ENCODE measurements at places on chromosomes 4 and X. TPM values are rescaled to one million over a fixed set of nuclear protein-coding genes. Genes with fewer than 3 reads are reported as not detected.

The EFHC2 gene
- total RNA-seq = 1.9 TPM

GRCh38 chrX:37472836-37473235 is 98.6 kb upstream of the LANCL3 start:
- H3K27me3 ChIP-seq = peaks cover 49% of the 10 kb centered on the region
- no peak overlapping the region for H3K27ac ChIP-seq
- no peak for DNase-seq
- H3K4me1 ChIP-seq = no peaks in the 10 kb centered on the region

- H3K27me3 ChIP-seq = no peaks in the 10 kb centered on the region
- no peak overlapping the region for H3K4me3 ChIP-seq
- no peaks in the 10 kb centered on the region for H3K4me1 ChIP-seq
- H3K36me3 ChIP-seq = no peaks in the 10 kb centered on the region
These were observed 119.4 kb upstream of the C1GALT1C1 start for GRCh38 chrX:120749141-120749846.

The BMPR1B gene
- total RNA-seq = 0.64 TPM

DNA sequence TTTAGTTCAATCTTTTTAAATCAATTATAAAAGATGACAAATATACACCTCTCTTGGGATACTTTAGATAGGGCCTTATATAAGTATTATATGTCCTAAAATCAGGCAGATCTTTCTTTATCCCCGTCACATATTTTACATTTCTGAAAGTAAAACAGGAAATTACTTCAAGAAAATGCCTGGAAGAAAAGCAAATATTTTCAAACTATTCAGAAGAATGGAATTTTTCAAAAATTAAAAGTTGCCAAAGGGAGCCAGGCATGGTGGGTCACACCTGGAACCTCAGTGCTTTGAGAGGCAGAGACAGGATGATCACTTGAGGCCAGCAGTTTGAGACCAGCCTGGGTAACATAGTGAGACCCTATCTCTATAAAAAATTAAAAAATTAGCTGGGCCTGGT is 34.4 kb downstream of the MGARP start:
- no peaks in the 10 kb centered on the region for H3K36me3 ChIP-seq
- no peak for DNase-seq
- no peaks in the 10 kb centered on the region for H3K4me1 ChIP-seq
- H3K4me3 ChIP-seq = no peak overlapping the region

DNA sequence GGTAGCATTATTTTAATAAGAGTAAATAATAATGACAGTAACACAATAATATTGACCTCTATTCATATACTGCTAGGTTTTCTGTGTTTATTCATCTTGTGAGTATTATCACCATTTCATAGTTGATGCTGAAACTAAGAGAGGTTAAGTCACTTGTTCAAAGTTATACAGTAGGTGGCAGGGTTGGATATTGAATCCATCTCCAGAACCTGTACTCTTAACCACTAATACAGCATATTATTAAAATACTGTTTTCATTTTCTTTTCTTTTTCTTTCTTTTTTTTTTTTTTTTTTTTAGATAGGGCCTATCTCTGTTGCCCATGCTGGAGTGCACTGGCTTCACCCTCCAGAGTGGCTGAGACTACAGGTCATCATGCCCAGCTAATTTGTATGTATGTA is 7.1 kb upstream of the ELF2 start:
- H3K4me1 ChIP-seq = no peaks in the 10 kb centered on the region
- H3K27ac ChIP-seq = no peak overlapping the region
- H3K4me3 ChIP-seq = no peak overlapping the region
- H3K36me3 ChIP-seq = no peaks in the 10 kb centered on the region

Data from breast epithelium (tissue), 4 donors.